ENCODE measurements at places on chromosomes 5 and 9.

GRCh38 chr5:133950821-133951612, 17.4 kb downstream of the C5orf15 start:
- no peak for DNase-seq
- H3K27ac ChIP-seq, result no peak overlapping the region
- H3K27me3 ChIP-seq, result no peaks in the 10 kb centered on the region

DNA sequence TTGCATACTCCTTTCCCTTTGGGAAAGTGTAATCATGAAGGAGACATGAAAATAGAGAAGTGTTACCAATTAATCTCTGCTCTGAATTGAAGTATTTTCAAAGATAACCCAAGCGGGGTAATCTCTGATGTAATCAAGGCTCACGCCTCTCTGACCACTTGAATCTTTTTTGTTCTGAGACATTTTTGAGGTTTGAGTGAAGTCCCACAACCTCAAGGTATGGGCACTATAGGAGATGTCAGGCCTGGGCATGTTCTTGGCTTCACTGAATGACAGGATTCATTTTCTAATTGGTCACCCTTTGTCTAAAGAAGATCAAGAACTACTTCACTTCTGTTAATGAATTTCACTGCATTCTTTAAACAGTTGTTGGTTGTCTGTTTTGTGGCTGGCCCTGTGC, 23.7 kb downstream of the ENHO start:
- H3K4me1 ChIP-seq, result no peaks in the 10 kb centered on the region
- no peak for DNase-seq
- H3K4me3 ChIP-seq, result no peak overlapping the region
- H3K36me3 ChIP-seq, result no peaks in the 10 kb centered on the region
- no peaks in the 10 kb centered on the region for H3K27me3 ChIP-seq

- no peak for DNase-seq
- H3K27me3 ChIP-seq, result no peaks in the 10 kb centered on the region
- no peak overlapping the region for H3K4me3 ChIP-seq
- H3K36me3 ChIP-seq, result no peaks in the 10 kb centered on the region
Measured at GRCh38 chr9:120292606-120293005, 287.4 kb downstream of the CDK5RAP2 start.

- no peak overlapping the region for H3K4me3 ChIP-seq
- H3K27ac ChIP-seq, result no peak overlapping the region
- DNase-seq, result peak; percentile 60
- H3K36me3 ChIP-seq, result no peaks in the 10 kb centered on the region
- H3K4me1 ChIP-seq, result no peaks in the 10 kb centered on the region
Measured at GRCh38 chr5:52657247-52657645, 130.5 kb upstream of the ITGA1 start.

GRCh38 chr9:71814815-71815214, 46.5 kb upstream of the CEMIP2 start:
- no peaks in the 10 kb centered on the region for H3K36me3 ChIP-seq
- H3K27ac ChIP-seq, result no peak overlapping the region
- DNase-seq, result no peak
- peaks cover 8% of the 10 kb centered on the region for H3K4me1 ChIP-seq
- H3K27me3 ChIP-seq, result no peaks in the 10 kb centered on the region
- no peak overlapping the region for H3K4me3 ChIP-seq

DNA sequence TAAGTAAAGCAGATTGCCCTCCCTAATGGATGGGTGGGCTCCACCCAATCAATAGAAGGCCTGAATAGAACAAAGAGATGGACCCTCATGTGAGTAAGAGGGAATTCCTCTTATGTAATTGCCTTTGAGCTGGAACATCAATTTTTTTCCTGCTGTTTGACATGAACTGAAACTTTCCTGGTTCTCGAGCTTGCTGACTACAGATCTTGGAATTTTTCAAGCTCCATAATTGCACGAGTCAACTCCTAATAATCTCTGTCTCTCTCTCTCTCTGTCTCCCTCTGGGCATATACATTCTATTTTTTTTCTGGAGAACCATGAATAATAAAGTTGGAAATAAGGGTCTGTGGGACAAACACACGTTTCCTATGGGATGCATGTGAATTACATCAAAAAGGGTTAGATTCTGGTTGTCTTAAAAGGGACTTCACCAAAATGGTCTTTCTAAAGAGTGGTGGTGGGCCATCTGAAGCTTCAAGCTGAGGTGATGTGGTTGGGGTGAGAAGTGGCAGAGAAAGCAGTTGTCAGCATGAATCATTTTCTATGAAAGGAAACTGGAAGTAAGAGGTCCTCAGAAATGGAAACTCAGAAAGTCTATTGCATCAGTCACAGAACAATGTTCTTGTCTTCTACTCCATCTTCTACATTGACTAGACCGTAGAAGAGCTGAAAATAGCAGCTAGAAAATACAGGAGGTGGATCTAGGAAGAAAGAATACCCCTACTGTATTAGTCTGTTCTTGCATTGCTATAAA, 47.0 kb upstream of the HOMER1 start:
- H3K36me3 ChIP-seq, result no peaks in the 10 kb centered on the region
- no peaks in the 10 kb centered on the region for H3K27me3 ChIP-seq
- DNase-seq, result no peak
- no peak overlapping the region for H3K27ac ChIP-seq
- no peak overlapping the region for H3K4me3 ChIP-seq

Measured in neural progenitor cell (in vitro differentiated cells).